ENCODE measurements at places on chromosomes 6 and 20. TPM values are rescaled to one million over a fixed set of nuclear protein-coding genes. Genes with fewer than 3 reads are reported as not detected.

GRCh38 chr6:2266841-2267240, 21.4 kb upstream of the GMDS start:
- peaks cover 46% of the 10 kb centered on the region for H3K36me3 ChIP-seq
- no peak overlapping the region for H3K4me3 ChIP-seq
- no peak for DNase-seq

GRCh38 chr20:650954-651353, 2.0 kb downstream of the SRXN1 start:
- peaks cover 15% of the 10 kb centered on the region for H3K27me3 ChIP-seq
- peaks cover 17% of the 10 kb centered on the region for H3K4me1 ChIP-seq
- no peak for DNase-seq
- H3K27ac ChIP-seq, result no peak overlapping the region

- DNase-seq, result no peak
- no peaks in the 10 kb centered on the region for H3K36me3 ChIP-seq
- no peak overlapping the region for H3K27ac ChIP-seq
- no peaks in the 10 kb centered on the region for H3K27me3 ChIP-seq
These were observed 147.9 kb downstream of the TFAP2B start for GRCh38 chr6:50966532-50966931.

- H3K27me3 ChIP-seq, result no peaks in the 10 kb centered on the region
- DNase-seq, result no peak
- peaks cover 6% of the 10 kb centered on the region for H3K36me3 ChIP-seq
- peak overlapping the region; percentile 95 for H3K4me3 ChIP-seq
These were observed 963 bp upstream of the RMND1 start for GRCh38 chr6:151452750-151453427.

LY86 gene
- 5.7 TPM for total RNA-seq

DNA sequence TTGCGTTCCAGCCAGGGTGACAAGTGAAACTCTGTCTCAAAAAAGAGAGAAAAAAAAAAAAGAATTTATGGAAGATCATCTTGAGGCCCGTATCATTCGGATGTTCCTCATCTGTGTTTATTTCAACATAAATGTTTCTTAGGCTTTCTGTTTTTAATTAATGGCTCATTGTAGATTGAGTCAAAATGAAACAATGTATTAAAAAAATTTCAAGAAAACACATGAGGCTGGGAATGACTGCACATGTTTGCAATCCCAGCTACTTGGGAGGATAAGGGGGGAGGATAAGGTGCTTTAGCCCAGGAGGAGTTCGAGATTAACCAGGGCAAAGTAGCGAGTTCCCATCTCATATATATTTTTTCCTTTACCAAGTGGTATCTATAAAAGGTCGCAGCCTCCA, 47.3 kb downstream of the ITCH start:
- no peak overlapping the region for H3K4me3 ChIP-seq
- H3K27me3 ChIP-seq, result no peaks in the 10 kb centered on the region
- DNase-seq, result no peak
- H3K36me3 ChIP-seq, result peaks cover 31% of the 10 kb centered on the region

- H3K36me3 ChIP-seq, result no peaks in the 10 kb centered on the region
- H3K4me3 ChIP-seq, result peak overlapping the region; percentile 99
- peak overlapping the region; percentile 59 for H3K27ac ChIP-seq
These were observed 1.1 kb downstream of the LRRC1 start for GRCh38 chr6:53795702-53796450.

GRCh38 chr6:167501831-167502385, 177.0 kb downstream of the TTLL2 start:
- H3K27me3 ChIP-seq, result no peaks in the 10 kb centered on the region
- H3K4me3 ChIP-seq, result no peak overlapping the region
- DNase-seq, result no peak
- H3K36me3 ChIP-seq, result no peaks in the 10 kb centered on the region

MYBL2 gene
- 81.1 TPM for total RNA-seq

NKAIN4 gene
- not detected for total RNA-seq

DNA sequence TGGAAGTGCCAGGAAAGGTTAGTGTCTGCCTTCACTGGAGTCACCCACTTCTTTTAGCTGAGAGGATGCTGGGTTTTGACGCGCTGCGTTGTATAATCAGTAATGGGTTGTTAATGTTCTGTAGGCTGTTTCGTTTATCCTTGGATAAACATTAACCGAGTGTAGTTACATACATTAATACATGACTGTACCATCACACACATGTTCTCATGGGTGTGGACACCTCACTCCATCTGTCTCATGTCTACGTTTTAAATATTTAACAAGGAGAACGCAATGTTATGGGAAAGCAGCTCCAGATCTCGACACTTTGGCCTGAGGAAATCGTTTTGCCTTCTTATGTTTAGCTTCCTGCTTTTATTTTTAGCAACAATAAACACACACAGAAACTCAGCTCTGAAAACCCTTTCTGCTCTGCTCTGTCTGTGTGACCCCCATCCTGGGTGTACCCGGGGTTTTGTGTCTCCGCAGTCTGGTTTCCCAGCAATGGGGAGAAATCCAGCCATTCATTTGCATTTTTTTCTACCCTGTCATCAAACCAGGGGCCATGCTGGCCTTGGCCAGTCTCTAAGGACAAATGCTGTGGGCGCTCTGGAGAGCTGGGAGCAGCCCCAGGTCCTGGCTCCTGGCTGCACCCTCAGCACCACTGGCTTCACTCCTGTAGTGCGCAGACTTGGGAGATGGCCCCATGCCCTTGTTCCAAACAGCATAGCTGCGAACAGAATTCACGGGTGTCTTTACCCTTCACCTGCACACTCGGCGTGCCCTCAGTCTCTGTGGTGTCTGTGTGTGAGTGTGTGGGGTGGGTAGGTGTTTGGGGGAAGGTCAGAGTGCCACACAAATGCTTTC, 110.8 kb downstream of the ERMARD start:
- no peak for DNase-seq
- no peak overlapping the region for H3K4me3 ChIP-seq
- H3K27ac ChIP-seq, result no peak overlapping the region
- peaks cover 12% of the 10 kb centered on the region for H3K4me1 ChIP-seq

- H3K27me3 ChIP-seq, result no peaks in the 10 kb centered on the region
- no peak for DNase-seq
- H3K4me3 ChIP-seq, result no peak overlapping the region
- peaks cover 8% of the 10 kb centered on the region for H3K36me3 ChIP-seq
- H3K4me1 ChIP-seq, result no peaks in the 10 kb centered on the region
- H3K27ac ChIP-seq, result no peak overlapping the region
These were observed 91.2 kb upstream of the TMEM181 start for GRCh38 chr6:158468666-158469065.

DNA sequence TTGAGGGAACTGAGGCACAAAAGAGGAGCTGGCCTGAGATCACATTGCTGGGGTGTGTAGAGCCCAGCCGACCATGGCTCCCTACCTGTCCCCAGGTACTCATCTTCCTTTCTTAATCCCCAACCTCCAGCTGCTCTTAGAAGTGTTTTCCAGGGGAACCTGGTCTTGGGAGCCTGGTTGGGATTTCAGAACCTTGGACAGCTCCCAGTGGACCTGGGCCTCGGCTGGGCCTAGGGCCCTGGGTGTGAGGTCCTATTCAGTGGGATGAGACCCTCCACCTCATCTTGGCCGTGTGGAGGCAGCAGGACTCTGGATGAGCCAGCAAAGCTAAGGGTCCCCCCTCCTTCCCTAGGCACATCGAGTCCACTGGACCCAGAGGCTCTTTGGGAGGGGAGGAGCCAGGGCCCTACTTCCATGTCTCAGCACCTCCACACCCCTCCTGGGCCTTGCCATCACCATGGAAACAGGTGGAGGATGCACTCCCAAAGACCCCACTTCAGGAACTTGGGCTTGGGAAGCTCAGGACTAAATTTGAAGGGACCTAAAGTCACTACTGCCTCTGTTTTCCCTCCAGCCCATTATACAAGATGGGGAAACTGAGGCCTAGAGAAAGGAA, 38.5 kb downstream of the DLGAP4 start:
- peak; percentile 50 for DNase-seq
- no peak overlapping the region for H3K27ac ChIP-seq
- no peaks in the 10 kb centered on the region for H3K27me3 ChIP-seq
- H3K36me3 ChIP-seq, result no peaks in the 10 kb centered on the region
- H3K4me3 ChIP-seq, result no peak overlapping the region

DNA sequence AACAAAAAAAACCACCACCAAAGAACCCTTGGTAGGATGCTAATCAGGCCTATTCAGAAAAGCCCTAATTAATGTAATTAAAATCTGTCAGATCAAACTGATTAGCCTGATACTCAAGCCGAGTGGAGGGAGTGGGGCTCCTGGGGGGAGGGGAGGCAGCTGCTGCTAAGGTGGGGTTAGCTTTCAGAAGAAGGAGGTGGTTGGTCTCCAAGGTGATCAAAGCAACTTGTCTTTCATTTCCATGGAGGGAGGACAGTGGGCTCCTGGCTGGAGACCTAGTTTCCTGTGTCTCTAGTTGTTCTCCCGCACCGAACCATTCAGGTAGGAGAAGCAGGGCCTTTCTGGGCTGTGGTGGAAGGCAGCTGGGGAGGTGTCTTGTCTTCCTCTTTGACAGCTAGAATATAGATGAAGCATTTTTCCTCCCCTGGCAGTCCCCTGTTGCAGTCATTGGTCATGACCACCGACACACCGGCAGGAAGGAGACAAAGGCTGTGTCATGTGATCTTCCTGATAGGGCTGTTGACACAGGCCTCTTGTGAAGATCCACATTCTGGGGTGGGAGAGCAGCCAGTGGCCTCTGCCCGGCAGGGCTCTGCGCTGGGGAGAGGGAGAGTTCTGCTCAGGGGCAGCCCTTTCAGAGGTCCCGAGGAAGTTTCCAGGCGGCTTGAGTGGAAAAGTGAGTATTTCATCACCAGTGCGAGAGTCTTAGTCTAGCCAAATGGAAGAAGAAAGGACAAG, 39.9 kb upstream of the PRDM1 start:
- H3K27me3 ChIP-seq, result peaks cover 31% of the 10 kb centered on the region
- H3K4me1 ChIP-seq, result peaks cover 16% of the 10 kb centered on the region
- H3K27ac ChIP-seq, result no peak overlapping the region

GRCh38 chr20:51712501-51713212, 55.5 kb downstream of the ATP9A start:
- DNase-seq, result no peak
- no peaks in the 10 kb centered on the region for H3K4me1 ChIP-seq
- no peak overlapping the region for H3K27ac ChIP-seq
- no peaks in the 10 kb centered on the region for H3K36me3 ChIP-seq
- H3K27me3 ChIP-seq, result peaks cover 6% of the 10 kb centered on the region
- no peak overlapping the region for H3K4me3 ChIP-seq

NFS1 gene
- total RNA-seq, result 33.8 TPM

- H3K27me3 ChIP-seq, result no peaks in the 10 kb centered on the region
- DNase-seq, result no peak
- H3K27ac ChIP-seq, result no peak overlapping the region
These were observed 1532.7 kb downstream of the HACE1 start for GRCh38 chr6:103326760-103327757.

FAXC gene
- total RNA-seq, result not detected

PRDM13 gene
- not detected for total RNA-seq

GRCh38 chr6:106287215-106287614, 38.3 kb downstream of the ATG5 start:
- peaks cover 7% of the 10 kb centered on the region for H3K4me1 ChIP-seq
- peaks cover 50% of the 10 kb centered on the region for H3K36me3 ChIP-seq
- H3K4me3 ChIP-seq, result no peak overlapping the region
- H3K27me3 ChIP-seq, result no peaks in the 10 kb centered on the region
- DNase-seq, result no peak

NNAT gene
- total RNA-seq, result 0.58 TPM

- peak overlapping the region; percentile 81 for H3K4me3 ChIP-seq
- H3K36me3 ChIP-seq, result peaks cover 15% of the 10 kb centered on the region
- H3K27me3 ChIP-seq, result no peaks in the 10 kb centered on the region
- DNase-seq, result no peak
These were observed 4.9 kb downstream of the SCML4 start for GRCh38 chr6:107819217-107819616.

DNA sequence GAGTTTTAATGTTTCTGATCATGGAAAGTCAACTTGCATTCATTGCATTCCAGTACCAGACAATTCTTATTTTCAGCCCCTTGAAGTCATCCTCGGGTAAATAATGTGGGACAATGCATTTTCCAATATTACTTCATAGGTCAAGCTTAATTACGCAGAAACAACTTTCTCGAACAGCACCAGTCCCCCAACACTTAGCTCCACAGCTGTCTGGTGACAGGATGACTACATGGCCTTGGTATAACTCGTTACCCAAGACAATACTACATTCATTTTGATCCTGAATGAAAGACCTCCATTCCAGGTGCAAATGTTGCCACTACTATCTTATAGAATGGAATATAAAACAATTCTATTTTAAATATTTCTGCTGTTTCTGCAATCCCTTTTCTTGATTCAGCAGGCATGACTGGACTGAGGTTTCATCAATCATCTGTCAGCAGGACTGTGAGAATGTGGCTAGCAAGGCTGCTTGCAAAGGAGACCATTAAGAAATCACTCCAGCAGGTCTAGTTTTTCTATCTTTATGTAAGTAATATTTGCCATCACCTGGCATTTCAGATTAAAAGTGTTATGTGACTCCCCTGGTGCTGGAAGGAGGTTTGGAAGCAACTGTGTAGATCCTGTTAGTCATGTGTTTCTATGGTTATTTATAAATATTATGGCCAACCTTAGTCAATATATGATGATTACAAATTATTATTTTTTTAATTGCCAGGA, 147.9 kb downstream of the HAO1 start:
- no peaks in the 10 kb centered on the region for H3K27me3 ChIP-seq
- H3K4me3 ChIP-seq, result no peak overlapping the region
- H3K27ac ChIP-seq, result no peak overlapping the region
- no peak for DNase-seq
- H3K4me1 ChIP-seq, result no peaks in the 10 kb centered on the region
- no peaks in the 10 kb centered on the region for H3K36me3 ChIP-seq

KCNQ2 gene
- 0.37 TPM for total RNA-seq

BTNL2 gene
- total RNA-seq, result not detected

DNA sequence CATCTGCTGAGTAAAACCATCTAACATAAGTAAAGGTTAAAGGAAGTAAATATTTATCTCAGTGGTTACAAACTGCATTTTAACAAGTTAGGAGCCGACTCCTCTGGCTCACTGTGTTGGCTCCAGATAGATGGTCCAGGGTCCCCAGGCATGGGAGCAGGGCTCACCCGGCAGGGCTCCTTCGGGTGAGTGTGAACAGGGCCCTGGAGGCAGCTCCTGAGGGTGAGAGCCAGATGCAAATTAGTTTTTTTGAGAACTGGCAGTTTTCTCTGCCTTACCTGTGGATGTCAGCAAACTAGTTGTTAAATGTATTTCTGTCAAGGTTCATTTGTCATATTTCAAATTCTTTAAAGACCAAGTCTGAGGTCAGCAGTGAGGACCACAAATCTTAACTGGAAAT, 21.5 kb downstream of the TPBG start:
- no peak overlapping the region for H3K27ac ChIP-seq
- H3K36me3 ChIP-seq, result no peaks in the 10 kb centered on the region
- no peaks in the 10 kb centered on the region for H3K4me1 ChIP-seq
- H3K4me3 ChIP-seq, result no peak overlapping the region
- DNase-seq, result no peak

CCM2L gene
- total RNA-seq, result not detected

CCN5 gene
- not detected for total RNA-seq

Measured in activated naive CD8-positive, alpha-beta T cell treated with anti-CD3 and anti-CD28 coated beads, Interleukin-2, amount 10 ng/mL, durations not matched to agents 7 days and 5 days (primary cell).